Hematopoietic multipotent progenitor cell treated with erythropoietin and hydrocortisone succinate and interleukin-3 and kit ligand, for 17 days (in vitro differentiated cells): ENCODE measurements at places on chromosomes 11 and 22.

- DNase-seq: no peak
Observed at GRCh38 chr22:39925273-39925672, 24.4 kb downstream of the GRAP2 start.

- DNase-seq: no peak
Observed at GRCh38 chr11:125649465-125650166, 24.7 kb downstream of the CHEK1 start.

GRCh38 chr22:45204241-45204640 lies 36.5 kb downstream of the KIAA0930 start:
- DNase-seq: no peak

- no peak for DNase-seq
Observed at GRCh38 chr11:118142081-118142480, 10.5 kb downstream of the SCN4B start.

DNA sequence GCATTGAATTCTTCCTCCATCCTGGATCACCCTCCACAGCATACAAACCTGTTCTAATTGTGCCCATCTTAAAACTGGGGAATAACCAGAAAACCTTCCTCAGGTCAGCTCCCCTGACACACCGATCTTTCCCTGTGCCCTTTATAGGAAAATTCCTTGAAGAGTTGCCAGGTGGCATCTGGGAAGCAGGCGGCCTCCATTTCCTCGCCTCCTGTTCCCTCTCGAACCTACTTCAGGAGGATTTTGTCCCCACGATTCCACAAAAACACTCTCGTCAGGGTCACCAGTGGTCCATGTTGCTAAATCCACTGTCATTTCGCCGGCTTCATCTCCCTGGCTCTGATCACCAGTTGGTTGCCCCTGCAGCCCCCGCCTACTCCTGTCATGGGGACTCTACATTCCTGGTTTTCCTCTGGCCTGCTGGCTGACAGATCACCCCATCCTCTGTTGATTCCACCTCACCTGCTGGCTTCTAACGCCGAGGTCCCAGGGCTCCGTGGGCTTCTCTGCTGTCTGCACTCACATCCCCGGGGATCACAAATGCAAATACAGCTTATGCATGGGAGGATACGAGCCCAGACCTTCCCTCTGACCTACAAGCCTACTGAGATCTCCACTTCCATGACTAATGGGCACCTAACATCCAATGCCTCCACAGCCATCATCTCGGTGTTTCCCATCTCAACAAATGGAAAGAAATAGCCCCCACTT lies 92.5 kb upstream of the PRDM11 start:
- no peak for DNase-seq

- no peak for DNase-seq
Observed at GRCh38 chr11:39144351-39145130, 2314.9 kb downstream of the LRRC4C start.

DNA sequence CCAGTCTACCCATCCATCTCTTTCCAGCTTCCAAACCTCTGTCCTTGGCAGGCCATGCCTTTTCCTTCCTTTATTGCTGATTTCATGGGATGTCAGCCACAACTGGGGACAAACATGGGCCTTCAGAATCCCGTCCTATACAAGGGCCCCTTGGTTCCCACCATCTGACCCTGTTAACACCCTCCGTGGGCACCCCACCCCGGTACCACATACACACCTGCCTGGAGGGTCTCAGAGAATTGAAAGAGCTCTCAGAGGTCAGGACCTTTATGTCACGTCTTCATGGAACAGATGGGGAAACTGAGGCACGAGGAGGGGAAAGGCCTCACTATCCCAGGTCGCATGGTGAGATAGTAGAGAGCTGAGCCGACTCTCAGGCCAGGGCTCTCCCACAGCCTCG lies 53.0 kb downstream of the MPPED1 start:
- no peak for DNase-seq

- no peak for DNase-seq
Observed at GRCh38 chr22:24190159-24190540, 8.9 kb downstream of the SUSD2 start.

- DNase-seq: peak; percentile 47
Observed at GRCh38 chr22:38753948-38754750, 1.6 kb downstream of the SUN2 start.

DNA sequence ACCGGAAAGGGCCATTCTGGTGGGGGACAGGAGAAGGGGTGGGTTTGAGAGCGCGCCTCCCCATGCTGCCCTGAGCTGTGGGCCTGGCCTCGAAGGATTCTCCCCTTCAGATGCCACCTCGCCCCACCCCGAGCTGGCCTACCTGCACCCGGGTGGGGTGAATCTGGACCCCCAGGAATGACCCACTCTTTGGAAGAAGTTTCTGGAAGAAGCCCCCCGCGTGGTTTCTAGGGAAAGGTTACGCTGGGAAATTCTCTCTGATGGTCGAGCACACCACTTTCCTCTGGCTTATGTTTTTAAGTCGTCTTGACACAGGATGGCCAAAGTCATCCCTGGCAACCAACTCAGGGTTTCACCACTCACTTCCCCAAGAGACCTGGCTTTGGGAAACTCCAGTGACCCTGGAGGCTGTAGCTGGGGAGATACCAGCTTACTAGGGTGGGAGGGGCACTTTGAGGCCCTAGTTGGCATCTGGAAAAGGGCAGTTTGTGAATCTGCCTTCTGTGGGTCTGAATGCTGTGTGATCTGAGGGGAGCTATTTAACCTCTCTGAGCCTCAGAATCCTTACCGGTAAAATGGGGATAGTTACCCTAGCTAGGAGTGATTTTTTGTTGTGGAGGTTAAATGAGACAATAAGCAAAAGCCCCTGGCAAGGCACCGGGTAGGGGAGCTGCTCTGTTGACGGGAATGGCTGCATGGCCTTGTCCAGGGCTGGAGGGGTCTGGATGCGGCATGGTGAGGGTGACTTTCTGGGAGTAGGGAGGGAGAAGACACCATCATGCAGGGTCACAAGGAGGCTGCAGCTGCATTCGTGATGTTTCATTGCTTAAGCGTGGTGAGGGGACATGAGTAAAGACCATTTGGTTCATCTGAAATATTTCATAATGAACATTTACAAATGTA lies 45.3 kb upstream of the ACCSL start:
- no peak for DNase-seq

- no peak for DNase-seq
Observed at GRCh38 chr11:71432761-71433647, 15.2 kb downstream of the DHCR7 start.

DNA sequence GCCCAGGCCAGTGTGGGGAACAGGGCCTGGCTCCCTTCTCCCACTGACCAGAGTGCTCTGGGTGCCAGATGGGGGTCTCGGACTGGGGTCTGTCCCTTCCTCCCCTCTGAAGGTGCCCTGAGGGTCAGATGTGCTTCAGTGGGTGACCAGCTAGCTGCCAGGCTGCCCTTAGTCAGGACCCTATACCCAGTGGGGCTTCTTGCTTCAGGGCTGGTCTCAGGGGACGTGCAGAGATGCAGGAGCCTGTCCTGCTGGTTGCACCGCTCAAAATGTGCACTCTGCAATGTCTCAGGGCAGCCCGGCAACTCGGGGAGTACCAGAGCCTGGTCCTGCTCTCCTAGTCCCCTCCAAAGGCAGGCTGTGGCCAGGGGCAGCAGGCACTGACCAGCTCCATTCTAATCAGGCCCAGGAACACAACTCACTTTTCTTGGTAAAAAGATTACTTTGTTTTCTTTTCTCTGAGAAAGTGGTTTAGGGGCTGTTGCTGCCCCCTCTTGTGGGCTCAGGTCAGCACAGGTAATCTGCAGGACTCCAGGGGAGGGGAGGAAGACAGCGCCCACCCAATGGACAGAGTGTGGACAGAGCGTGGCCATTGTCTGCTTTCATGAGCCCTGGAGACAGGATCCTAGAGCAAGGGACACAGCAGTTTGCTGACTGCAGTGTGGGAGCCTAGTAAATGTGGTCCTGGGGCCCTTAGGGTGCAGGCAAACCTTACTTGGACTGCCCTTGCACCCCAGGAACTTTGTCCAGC lies 80.9 kb downstream of the MED15 start:
- DNase-seq: no peak

- DNase-seq: no peak
Observed at GRCh38 chr22:35070451-35071093, 4.6 kb downstream of the ISX start.

DNA sequence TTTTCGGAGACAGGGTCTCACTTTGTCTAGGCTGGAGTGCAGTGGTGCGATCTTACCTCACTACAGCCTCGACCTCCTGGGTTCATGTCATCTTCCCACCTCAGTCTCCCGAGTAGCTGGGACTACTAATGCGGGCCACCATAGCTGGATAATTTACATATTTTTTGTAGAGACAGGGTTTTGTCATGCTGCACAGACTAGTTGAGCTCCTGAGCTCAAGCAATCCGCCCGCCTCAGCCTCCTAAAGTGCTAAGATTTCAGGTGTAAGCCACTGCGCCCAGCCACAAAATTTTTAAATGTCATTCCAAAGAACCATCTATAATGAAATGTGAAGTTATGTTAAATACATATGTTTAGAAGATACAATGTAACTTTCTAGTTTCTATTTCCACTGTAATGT lies 4747.7 kb upstream of the OR11H1 start:
- DNase-seq: no peak

GRCh38 chr11:60905551-60906113 lies 753 bp downstream of the PRPF19 start:
- DNase-seq: peak; percentile 65

DNA sequence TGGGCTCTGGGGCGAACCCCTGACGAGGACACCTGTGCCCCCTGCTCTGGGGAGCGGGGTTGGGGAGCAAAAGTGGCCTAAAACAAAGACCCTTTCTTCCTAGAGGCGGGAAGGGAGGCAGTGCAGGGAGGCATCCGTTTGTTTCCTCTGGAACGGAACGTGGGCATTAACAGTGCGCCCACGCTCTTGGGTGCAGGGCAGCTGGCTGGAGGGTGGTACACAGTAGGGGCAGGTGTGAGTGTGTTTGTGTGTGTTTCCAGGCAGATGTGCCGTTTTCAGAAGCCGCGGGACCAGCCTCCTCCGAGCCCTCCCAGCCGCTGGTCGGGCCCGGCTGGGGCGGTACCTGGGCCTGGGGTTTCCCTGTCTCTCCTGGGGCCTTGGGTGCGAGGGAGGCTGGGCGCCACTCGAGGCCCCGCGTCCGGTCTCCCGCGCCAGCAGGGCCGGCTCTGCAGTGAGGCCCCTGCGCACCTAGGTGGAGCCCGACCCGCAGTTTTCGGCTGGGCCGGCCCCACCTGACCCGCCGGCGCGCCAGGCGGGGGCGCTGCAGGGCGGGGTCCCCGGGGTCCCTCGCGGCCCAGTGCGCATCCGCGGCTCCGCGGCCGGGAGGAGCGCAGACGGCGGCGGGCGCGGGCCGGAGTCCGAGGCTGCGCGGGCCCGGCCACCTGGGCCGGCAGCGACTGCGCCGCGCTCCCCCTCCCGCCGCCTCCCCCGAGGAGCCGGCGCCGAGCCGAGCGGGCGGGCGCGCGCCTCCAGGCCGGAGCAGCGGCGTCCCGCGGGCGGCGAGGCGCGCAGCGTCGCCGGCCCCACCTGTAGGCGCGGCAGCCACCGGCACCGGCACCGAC lies 1252.7 kb downstream of the BRD1 start:
- DNase-seq: no peak

GRCh38 chr22:40757071-40757470 lies 62.1 kb downstream of the SLC25A17 start:
- DNase-seq: no peak

- no peak for DNase-seq
Observed at GRCh38 chr11:8062781-8063257, 18.2 kb upstream of the TUB start.

DNA sequence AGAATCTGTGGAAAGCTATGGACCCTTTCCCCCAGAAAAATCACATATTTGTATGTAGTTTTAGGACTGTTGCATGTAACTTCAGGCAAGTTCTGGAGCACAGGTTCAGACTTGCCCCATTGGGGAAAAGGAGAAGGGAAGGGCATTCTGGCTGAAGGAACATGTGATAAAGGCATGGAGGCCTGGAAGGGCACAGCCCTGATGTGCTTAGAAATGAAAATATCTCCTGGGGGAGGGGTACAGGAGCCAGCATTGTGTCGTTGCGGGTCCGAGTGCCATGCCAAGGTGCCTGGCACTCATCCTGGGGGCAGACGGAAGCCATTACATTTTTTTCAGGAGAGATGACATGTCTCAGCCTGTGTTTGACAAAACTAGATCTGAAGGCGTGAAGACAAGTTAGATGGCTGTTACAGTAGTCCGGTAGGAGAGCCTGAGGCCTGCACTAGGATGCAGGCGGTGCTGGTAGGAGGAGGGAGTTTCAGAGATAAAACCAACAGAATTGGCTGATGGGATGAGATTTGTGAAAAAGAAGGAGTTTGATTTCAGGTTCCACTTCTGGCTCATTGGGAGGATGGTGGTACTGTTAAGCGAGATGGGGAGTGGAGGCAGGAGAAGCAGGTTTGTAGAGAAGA lies 96.9 kb downstream of the TEAD1 start:
- no peak for DNase-seq
